GM12878 (cell line): ENCODE measurements at places on chromosomes 12 and 14.

GRCh38 chr12:53659011-53659551, 16.8 kb downstream of the ATP5MC2 start:
- no peak for DNase-seq

DNA sequence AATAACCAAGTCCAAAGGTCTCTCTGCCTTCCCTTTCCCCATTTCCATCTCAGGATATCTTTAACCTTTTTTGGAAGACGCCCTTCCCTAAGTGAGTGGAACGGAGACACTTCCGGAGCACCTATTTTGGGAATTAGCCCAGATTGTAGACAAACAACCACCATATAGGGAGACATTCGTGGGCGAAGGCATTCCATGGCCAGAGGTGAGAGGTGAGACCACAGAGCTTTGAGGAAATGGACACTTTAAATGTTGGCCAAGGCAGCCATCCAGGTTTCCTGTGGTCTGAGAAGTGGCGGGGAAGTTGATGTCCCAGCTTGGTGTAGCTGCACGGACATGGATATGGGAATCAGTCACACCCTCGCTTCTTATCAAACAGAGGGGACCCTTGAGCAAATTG, 69.4 kb upstream of the BDKRB2 start:
- no peak for DNase-seq

DNA sequence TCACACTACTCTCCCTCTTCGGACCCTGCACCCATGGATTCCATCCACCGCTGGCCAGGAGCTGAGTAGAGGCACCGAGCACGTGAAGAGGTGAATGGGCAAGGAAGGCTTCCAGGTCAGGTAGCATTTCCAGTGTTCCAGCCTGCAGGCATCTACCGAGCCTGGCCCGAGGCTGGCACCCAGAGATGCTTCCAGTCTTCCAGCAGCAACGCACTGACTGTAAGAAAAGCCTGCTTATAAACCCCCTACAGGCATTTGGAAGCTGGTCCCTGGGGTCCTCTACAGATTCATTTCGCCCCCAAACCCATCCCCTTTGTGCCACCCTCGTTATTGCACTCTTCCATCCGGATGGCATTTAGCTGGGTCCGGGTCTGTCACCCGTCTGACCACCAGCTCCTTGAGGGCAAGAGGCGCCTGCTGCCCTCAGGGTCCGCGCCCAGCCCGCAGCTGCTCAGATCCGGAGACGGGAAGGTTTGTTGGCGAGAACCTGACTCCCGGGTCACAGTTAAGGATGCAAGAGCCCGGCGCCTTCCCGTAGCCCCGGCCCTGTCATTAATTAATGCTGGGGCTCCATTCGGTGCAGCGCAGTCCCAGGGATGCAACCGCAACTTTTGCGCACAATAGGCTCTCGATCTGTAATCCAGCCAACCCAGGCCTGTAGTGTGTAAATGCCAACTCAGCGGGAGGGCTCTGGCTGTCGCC, 614 bp upstream of the MARK3 start:
- no peak for DNase-seq

DNA sequence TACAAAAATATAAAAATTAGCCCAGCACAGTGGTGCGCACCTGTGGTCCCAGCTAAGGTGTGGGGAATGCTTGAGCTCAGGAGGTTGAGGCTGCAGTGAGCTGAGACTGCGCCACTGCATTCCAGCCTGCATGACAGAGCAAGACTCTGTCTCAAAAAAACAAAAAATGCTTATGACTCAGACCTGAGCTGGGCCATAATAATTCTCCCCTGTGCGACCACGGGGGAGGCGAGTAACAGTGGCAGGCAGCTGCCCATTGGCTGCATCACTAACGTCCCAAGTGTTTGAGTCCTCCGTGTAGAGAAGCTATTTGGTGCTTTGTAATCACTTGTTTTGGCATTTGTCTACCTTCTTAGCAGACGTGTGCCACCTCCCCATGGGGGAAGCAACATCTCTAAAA, 24.9 kb downstream of the PSMC1 start:
- DNase-seq: no peak

- DNase-seq: no peak
Measured at GRCh38 chr14:99131632-99132271, 140.2 kb downstream of the BCL11B start.

GRCh38 chr12:3809357-3810015, 56.6 kb upstream of the CRACR2A start:
- DNase-seq: no peak

- peak; percentile 8 for DNase-seq
Measured at GRCh38 chr14:82710267-82710841, 1176.7 kb upstream of the SEL1L start.

GRCh38 chr12:130948136-130948535, 5.6 kb upstream of the ADGRD1 start:
- no peak for DNase-seq

GRCh38 chr12:132218527-132218875, 74.2 kb downstream of the NOC4L start:
- DNase-seq: no peak
